ENCODE measurements at places on chromosomes 5 and 9. TPM values are rescaled to one million over a fixed set of nuclear protein-coding genes. Genes with fewer than 3 reads are reported as not detected.

KIF4B gene
- not detected for total RNA-seq

SCGB3A2 gene
- not detected for total RNA-seq

BTNL3 gene
- not detected for total RNA-seq

FAM151B gene
- 0.26 TPM for total RNA-seq

- DNase-seq: peak; percentile 34
Observed at GRCh38 chr5:72280581-72281069, 39.4 kb downstream of the MRPS27 start.

- no peak for DNase-seq
Observed at GRCh38 chr9:100601216-100601615, 23.3 kb downstream of the CAVIN4 start.

- DNase-seq: no peak
Observed at GRCh38 chr9:71243951-71244350, 122.5 kb upstream of the TRPM3 start.

GRCh38 chr5:144352330-144352729 is 181.7 kb downstream of the KCTD16 start:
- no peak for DNase-seq

- DNase-seq: no peak
Observed at GRCh38 chr9:126532951-126533925, 80.5 kb upstream of the LMX1B start.

DNA sequence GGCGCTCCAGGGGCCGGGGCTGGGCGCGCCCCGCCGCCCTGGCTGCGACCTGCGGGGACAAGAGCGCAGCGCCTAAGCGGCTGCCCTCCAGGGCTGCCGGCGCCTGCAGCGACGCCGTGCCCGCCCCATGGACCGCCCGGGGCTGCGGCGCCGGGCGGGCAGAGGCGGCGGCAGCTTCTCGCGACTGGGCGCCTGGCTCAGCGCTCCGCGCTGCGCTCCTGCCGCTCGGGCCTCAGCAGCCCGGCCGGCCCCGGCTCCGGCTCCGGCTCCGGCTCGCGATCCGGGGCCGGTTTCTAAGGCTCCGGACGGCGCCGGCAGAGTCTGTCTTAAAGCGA is at the start of gene PITX1:
PITX1 (minus strand) TSS at position 328 of the 335 bp plus-strand sequence. CDS start 347 bp downstream, outside the sequence.
- no peak for DNase-seq

GRCh38 chr5:168365581-168366081 is 74.2 kb downstream of the WWC1 start:
- no peak for DNase-seq

- peak; percentile 55 for DNase-seq
Observed at GRCh38 chr5:111756581-111757354, at the start of gene NREP. Gene NREP, minus strand, starts transcription at chr5:111757194. Its CDS starts 1,422 bp downstream, at chr5:111755772.

Data from uterus (tissue), 4 donors.